ENCODE measurements at places on chromosomes 7 and 10.
A peak's percentile ranks its signal among the peaks of the same experiment; 100 is the strongest.

DNA sequence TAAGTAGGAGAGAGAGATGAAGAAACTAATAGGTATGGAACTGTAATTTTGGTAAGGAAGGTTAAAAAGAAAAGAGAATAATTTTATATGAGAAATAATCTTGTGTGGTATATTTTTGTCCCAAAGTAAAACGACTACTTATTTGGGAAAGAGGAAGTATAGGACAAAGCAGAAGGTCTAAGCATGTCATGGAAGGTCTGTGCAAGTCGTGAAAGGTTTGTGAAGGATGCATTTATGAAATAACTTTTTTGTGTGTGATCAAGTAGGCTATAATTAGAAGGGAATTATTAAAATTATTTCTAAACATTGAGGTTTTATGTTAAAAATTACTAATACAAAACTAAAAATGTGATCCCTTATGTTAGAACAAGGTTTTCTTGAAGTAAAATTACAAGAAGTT lies 63.3 kb downstream of the ZNF783 start:
- no peak for DNase-seq

DNA sequence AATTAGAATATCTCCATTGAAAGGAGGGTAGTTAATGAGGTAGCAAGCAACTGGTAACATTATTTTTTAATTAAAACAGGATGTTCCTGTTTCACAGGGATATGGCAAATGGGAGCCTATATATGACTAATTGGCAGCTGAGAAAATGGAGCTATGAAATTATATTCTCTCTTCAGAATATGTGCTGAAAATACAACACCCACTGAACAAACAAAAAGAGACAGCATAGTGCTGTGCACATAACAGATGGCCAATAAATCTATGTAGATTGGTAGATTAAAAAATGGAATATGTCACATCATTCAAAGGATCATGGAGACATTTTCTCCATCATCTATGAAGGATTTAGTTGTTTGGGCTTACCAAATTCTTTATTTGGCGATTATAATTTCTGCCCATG lies 362.0 kb downstream of the GPR37 start:
- DNase-seq, result no peak

DNA sequence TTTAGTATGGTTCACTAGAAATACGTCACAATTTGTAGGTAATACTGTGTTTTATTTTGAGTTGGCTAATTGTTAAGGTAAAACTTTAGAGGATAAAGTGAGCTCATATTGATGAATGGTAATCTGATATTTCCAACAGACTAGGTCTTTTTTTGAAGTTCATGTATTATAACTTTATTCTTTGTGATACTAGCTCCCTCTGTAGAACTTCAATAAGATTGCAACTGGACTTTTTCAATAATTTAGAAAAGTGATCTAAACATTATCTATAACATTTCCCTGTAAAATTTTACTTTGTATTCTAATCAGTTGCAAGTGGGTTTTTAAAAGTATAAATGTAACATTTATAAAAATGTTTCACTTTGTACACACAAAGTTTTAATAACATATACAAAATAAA lies 83.5 kb downstream of the ADK start:
- no peak for DNase-seq

DNA sequence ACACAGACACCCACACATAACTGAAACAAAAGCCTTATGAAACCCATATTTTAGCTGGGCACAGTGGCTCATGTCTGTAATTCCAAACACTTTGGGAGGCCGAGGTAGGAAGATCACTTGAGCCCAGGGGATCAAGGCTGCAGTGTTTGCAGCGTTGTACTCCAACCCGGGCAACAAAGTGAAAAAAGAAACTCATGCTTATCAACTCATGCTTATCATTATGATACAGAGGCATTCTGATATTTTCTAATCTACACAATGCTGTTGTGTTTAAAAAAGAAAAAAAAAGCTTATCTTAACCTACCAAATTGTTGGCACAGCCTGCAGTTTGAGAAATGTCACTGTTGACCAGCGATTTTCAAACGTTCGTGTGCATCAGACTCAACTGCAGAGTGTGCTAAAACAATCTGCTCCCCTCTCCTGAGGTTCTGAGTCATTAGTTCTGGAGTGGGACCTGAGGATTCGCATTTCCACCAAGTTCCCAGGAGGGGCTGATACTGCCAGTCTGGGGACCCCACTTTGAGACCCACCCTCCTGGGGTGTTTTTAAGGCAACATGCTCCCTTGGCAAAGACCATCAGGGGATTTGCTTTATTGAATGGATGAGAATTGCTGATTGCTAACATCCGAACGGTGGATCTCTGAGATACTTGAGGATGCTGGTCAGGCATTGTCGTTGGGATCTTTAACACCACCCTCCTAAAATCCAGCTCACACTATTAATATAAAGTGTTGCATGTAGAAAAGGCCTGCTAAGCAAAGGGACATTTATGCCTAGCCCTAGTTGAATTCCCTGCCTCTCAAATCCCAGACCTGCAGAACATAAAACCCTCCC lies 16.2 kb downstream of the CHST3 start:
- DNase-seq, result no peak

DNA sequence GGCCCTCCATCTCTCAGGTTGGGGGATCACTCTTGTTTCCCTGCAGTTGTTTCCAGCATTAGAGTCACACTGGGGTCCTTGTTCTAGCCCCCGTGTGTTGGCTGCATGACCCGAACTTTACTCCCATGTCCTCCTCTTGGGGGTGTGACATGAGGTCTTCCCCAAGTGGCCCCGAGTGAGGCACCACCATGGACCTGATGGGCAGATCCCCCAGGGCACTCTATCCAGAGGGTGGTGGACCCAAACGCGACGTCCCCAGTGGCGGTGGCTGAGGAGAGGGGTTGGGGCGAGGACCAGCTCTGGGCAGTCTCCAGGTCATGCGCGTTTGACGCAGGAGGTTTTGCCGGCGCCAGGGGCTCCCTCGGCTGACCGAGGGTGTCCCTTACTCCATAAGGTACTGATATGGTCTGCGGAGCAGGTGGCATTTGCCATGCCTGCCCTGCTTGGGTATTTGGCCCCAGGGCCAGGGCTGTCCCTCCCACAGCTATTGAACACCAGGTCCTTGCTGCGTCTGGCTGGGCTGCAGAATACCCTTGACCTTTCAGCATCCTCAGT lies 131.9 kb downstream of the LHPP start:
- DNase-seq, result no peak

GRCh38 chr10:88256013-88256680 lies 327.0 kb downstream of the RNLS start:
- DNase-seq, result no peak

GRCh38 chr10:75425291-75426079 lies 5.9 kb upstream of the LRMDA start:
- no peak for DNase-seq

DNA sequence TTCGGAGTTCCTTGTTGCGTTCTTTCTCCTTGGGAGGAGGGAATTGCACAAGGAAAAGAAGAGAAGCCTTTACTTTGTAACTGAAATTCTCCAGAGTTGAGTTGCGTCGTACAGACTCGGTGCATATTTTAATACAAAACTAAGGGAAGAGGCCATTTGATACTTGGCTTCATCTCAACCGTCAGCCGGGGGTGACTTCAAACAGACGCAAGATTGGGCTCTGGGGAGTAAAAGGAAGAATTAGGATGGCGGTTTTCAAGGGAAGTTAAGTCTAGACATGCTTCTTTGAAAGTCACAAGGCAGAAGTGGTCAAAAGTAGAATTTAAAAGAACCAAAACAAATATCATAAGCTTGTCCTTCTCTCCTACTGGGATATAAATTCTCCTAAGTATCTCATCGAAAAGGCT lies 1.6 kb downstream of the PRR15 start:
- no peak for DNase-seq

GRCh38 chr7:133529861-133530260 lies 277.0 kb downstream of the EXOC4 start:
- no peak for DNase-seq

- DNase-seq, result no peak
Measured at GRCh38 chr10:71389768-71390460, 6.8 kb upstream of the CDH23 start.

- DNase-seq, result no peak
Measured at GRCh38 chr7:158618745-158619140, 31.1 kb upstream of the PTPRN2 start.

DNA sequence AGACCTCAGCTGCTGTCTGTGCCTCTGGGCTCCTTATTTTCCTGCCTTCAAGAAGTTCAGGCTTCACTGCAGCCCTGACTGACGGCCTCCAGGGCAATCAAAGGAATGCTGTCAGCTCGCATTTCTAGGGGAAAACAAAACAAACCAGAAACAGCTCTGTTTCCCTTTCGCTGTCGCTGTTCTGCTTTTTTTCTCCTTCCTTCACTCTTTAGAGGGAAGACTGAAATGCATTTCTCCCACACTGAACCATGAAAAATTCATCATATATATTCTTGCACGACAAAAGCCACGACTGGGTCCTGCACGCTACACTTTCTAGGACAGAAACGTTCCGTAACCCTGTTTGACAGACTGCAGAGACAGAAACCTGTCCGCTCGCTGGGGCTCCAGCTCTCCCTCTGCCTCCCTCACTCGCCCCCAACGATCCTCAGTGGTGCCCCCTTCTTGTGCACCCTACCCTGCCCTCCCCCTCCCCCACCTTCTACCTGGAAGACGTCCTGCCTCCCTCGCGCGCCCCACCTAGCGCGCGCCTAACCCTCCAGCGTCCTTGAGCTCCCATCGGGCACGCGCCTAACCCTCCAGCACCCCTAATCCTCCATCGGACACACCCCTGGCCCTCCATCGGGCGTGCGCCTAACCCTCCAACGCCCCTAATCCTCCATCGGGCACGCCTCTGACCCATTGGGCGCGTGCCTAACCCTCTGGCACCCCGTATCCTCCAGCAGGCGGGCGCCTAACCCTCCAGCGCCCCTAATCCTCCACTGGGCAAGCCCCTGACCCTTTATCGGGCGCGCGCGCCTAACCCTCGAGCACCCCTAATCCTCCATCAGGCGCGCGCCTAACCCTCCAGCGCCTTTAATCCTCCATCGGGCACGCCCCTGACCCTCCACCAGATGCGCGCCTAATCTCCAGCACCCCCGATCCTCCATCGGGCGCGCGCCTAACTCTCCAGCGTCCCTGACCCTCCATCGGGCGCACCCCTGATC lies 37.1 kb downstream of the SVOPL start:
- no peak for DNase-seq

GRCh38 chr7:140597428-140597949 lies 43.1 kb downstream of the DENND2A start:
- no peak for DNase-seq

GRCh38 chr7:22860784-22861482 lies 38.3 kb upstream of the TOMM7 start:
- peak; percentile 9 for DNase-seq

DNA sequence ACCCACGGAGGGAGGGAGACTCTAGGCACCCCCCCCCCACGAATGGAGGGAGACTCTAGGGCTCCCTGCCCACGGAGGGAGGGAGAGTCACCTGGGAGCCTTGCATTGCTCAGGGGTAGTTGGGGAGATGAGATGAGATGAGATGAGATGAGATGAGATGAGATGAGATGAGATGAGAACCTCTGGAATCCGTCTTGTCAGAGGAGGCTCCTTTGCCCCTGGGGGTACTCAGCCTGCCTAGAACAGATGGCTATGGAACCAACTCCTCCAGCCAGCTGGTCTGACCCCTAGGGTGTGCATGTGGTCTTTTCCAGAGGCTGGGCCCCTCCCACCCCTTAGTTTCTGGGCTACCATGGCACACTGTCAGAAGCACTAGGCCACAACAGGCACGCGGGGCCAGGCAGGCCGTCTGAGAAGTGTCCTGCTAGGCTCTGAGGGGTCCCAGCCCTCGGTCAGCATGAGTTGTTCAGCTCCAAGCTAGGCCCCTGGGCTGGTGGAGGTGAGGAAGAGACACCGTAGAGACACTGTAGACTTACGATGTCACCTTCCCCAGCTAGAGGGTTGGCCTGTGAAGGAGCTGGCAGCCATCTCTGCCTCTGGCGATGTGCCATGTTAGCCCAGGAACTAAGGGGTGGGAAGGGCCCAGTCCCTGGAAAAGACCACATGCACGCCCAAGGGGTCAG lies 8.8 kb downstream of the TSPAN15 start:
- DNase-seq, result no peak

- no peak for DNase-seq
Measured at GRCh38 chr7:100457033-100457432, 7.0 kb downstream of the SPACDR start.

- DNase-seq, result no peak
Measured at GRCh38 chr7:118239014-118239413, 14.5 kb downstream of the ANKRD7 start.

GRCh38 chr7:49783446-49783845 lies 10.0 kb downstream of the VWC2 start:
- no peak for DNase-seq

GRCh38 chr7:79570903-79571302 lies 117.4 kb upstream of the MAGI2 start:
- no peak for DNase-seq

DNA sequence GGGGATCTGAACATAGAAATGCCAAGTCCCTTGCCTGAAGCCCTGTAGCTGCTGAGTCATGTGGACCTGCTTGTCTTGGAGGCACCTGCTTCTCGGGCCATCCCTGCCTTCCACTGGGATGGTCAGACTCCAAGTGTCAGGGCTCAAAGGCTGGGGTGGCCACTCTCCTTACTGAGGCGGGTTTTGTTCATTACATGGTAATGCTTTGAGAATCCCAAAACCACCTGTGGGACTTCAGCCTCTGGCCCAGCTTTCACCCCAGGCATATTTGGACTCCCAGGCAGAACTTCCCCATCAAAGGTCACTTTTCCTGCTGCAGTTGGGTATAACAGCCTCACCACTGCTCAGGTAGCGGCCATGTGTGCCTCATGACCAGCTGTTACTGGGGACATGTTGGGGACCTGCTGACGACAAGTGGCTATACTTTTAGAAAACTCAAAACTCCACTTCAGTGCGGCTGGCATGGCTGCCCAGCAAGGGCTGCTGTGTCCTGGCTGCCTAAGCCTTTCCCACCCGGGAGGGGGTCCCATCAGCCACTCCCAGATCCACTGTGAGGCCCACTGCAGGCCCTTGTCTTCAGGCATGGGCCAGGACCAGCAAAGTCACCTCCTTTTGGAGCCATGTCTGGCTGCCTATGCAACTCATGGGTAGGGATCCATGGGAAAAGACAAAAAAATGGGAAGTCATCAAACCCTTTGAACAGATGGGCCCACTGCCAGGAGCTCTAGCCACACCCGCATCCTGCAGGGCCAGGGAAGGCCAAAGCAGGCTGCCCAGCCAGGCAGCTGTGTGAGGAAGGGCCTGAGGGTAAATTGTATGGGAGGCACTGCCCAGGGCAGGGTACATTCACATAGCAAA lies 96.7 kb downstream of the ARHGAP22 start:
- DNase-seq, result no peak

DNA sequence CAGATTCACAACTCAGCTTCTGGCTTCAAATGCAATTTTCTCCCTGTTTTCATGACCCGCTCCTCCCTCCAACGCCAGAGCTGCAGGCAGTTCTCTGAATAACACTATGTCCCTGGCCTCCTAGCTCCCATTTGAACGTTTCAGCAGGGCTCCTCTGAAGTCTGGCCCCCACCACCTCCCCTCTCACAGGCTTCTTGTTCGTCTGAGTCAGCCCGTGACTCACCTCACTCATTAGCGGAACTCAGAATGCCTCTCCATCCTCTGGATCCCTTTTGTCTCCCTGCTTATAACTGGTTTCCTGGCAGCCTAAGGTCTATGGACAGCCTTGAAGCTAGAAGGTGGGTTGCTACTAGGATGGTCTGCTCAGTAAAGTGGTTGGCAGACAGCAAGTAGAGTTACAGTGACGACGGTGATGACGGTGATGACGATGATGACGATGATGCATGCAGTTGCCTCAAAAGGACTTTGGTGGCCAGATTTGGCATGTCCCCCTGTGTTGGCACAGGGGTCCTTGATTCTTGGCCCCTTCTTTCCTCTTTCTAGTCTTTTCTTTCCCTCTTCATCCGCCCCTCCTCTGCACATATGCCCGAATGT lies 83.3 kb upstream of the MKLN1 start:
- DNase-seq, result no peak
